ENCODE measurements at places on chromosomes 7 and 10. TPM values are rescaled to one million over a fixed set of nuclear protein-coding genes. Genes with fewer than 3 reads are reported as not detected.

DNA sequence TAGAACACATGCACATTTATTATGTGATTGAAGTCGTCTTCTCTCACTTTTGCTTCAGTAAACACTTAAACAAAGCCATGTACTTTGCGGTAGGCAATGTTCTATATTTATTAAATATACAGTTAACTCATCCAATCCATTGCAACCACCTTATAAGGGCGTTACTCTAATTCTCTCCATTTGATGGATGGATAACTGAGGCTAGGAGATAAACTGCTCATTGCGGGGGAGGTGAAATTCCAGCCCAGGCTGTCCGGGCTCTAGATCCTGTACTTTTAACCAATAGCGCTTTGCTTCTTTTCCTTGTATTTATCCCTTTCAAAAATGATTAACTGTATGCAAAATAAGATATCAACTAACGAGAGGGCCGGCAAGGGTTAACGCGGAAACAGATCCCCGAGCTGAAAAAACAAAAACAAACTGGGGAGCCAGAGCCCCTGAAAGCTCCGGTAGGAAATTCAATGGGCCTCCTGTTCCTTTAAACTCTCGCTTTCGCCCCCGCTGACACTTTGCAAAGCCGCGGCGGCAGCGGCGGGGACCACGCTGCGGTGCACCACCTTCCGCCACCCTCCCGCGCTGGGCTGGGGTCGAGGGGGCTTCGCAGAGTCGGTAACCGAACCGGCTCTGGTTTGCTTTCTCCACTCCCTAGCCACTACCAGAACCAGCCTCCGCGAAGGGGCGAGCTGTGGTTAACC is 1.0 kb upstream of the PLXDC2 start:
- no peak for DNase-seq

GRCh38 chr7:108454674-108455550 is 1.3 kb downstream of the NRCAM start:
- peak; percentile 37 for DNase-seq

GRCh38 chr7:44638611-44639557 is 32.5 kb downstream of the OGDH start:
- DNase-seq, result peak; percentile 75

DGKB gene
- total RNA-seq, result 0.36 TPM

EBF3 gene
- total RNA-seq, result 14.7 TPM

DNA sequence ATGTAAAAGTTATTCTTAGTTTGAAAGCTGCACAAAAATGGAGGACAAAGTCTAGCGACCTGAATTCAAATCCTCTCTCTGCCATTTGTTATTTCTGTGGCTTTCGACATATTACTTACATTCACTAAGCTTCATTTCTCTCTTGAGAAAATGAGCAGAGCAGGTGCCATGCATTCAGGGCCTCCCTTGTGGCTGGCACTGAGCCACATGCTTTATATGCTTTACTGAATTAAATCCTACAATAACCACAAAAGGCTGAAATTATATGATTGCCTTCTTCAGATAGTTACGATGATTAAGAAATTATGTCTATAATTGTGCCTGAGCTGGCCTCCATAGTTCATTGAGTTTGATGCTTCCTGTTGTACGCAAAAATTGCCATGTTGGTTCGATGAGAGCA is 98.7 kb downstream of the NPSR1 start:
- no peak for DNase-seq
